ENCODE measurements at places on chromosomes 16 and 17.
A peak's percentile ranks its signal among the peaks of the same experiment; 100 is the strongest.

DNA sequence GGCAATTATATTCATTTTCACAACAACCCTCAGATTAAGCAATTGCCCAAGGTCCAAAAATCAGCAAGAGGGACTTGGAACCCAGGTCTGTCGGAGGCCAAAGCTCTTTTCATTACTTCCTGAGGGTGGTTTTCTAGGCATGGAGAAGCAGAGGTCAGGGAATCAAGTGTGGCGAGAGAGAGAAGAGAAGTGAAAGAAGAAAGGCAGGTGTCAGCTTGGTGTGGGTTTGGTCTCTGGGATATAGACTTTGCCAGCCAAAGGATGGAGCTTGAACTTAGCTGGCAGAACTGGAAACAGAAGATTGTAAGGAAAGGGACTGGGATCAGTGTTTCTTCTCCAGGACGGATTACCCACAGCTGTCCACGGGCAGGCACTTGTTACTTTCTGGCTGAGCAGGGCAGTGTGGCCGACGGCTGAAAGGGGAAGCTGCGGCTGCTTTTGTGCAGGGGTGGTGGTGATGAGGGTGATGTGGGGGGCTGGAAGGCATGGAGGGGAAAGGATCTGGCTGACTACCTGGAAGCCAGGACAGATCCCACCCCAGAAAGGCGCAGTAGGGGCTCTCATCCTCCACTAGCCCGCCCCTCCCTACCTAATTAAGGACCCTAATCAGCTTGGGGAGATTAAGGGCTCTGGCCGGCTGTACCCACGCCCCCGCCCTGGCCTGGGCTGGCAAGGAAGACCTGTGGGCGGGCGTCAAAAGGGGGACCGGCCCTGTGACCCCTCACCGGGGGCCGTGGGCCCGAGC lies at the start of gene GUCY2D:
Gene GUCY2D (plus strand): TSS at position 640 of the 745 bp plus-strand sequence. CDS start 433 bp downstream, outside the sequence.
- no peak for DNase-seq

- no peak for DNase-seq
Observed at GRCh38 chr16:88669980-88670379, 7.1 kb upstream of the MVD start.

DNA sequence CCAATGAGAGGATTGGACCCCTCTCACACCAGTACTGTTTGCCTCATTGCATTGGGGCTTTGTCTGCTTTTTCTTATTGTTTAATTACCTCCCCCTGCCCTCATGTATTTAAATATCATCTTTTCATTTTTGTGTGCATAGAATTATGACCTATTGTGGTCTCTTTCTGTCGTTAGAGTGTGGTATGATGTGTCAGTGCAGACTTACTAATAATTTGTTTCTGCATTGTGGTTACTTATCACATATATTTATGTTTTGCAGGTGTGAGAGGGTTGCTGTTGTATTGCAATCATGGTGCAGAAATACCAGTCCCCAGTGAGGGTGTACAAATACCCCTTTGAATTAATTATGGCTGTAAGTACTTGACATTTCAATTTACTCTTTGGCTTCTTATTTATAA lies 2.5 kb downstream of the SEC14L1 start:
- no peak for DNase-seq

- DNase-seq = no peak
Observed at GRCh38 chr17:31134576-31134975, 39.8 kb downstream of the NF1 start.

DNA sequence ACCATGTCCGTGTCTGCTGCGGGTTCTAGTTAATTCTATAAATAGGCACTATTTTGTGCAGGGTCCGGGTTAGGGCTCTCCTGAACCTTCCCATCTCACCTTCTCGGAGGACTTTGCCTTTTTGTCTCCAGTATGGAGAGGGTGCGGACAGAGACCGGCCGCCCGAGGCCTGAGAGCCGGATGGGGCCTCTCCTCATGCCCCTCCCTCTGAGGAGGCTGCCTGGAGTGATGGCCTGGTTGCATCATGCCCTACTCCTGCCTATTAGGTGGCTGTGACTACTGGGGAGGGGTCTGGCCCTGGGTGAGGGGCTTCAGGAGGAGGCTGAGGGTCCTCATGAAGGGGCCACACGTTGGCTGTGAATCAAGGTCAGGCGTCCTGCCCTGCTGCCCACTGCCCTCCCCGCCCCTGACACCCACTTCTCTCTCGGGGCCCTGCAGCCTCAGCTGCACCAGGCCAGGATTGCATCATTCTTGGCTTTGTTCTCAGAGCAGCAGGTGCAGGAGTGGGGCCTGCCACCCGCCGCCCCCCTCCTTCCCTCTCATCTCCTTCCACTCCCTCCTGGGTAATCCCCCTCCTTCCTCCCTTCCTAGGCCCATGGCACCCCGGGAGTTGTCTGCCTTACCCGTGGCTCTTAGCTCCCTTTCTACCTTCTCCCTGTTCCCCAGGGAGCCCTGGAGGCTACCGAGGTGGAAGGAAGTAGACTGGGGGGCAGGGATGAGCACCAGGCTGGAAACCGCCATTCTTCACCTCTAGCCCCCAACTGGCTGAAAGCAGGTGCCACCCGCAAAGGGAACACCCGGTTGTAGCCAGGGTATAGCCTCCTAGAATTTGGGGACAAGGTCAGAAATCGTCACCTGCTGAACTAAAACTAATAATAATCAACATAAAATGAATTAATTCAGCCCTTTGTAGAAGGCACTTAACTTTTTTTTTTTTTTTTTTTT lies 12.7 kb upstream of the ARHGAP23 start:
- no peak for DNase-seq

DNA sequence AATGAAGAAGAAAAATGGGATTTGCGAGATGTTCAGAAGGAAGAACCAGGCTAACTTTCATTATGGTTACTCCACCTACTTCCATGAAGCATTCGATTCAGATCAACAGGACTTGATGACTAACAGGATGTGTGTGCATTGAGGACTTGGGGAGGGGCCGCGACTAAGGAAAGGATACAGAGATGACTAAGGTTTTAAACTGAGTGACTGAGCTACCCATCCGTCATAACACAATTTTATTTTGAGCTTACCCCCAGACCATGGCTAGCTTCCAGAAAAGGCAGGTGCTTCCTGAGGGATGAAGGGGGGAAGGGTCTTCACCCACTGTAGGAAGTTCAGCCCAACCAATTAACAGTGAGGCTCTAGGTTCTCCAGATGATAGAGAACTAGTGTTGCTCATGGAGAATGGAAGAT lies 2.5 kb upstream of the CDYL2 start:
- peak; percentile 57 for DNase-seq

DNA sequence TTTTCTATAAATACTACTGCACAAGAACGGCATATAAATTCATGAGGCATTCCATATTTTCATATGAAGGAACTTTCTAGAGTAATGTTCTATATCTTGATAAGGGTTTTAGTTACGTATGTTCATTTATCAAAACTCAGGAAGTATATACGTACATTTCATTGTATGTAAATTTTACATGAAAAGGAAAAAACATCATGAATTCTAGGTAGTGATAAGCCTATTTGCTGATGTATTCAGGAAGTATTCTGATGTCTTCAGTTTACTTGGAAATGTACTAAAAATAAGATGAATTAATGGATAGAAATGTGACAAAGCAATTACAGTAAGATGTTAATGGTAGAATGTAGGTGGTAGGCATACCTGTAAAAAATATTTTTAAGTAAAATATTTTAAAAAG lies 4.7 kb downstream of the DGKE start:
- no peak for DNase-seq

GRCh38 chr17:81890447-81891302 lies 711 bp downstream of the ALYREF start:
- no peak for DNase-seq

GRCh38 chr16:56625140-56625942 lies at the start of gene MT1E:
MT1E (plus strand) TSS chr16:56625781; CDS start chr16:56625852, 71 bp downstream.
- peak; percentile 59 for DNase-seq

DNA sequence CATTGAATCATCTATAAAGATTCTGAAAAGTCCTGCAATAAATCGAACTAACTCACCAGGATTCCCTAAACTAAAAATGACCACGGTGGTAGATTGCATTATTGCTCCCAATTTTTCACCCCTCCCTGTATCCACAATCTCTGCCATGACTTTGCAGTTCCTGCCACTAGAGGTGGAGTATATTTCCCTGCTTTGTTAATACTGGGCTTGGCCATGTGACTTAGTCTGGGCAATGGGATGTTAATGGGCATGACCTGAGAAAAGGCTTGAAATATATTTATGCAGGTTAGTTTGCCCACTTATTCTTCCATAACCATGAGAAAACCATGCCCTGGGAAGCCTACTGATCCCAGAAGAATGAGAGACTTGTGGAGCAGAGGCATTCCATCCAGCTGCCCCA lies 59.1 kb downstream of the NOG start:
- DNase-seq = no peak

DNA sequence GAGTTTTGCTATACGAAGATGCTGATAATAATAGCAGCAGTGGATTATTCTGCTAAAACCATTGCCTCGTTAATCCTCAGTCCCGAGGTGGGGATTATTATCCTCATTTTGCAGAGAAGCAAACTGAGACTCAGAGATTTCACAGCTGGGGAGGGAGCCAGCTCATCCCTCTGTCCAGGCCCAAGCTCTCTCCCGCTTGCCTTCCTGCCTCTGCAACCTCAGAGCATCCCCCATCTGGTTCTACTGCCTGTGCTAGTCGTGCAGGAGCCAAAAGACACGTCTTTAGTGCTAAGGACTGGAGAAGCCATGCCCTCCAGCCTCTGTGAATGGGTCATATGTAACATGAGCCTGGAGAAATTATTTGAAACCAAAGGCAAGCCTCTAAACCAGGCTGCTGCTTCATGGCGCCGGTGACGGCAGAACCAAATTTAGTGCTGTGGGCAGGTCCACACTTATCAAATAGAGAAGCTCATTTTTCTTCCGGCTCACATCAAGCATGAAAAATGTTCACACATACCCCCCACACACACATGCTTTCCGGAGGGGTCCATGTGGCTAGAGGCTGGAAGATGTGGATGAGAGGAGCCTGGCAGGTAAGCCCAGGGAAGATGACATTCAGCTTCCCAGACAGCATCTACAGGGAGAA lies 13.5 kb downstream of the MAPT start:
- DNase-seq = no peak

DNA sequence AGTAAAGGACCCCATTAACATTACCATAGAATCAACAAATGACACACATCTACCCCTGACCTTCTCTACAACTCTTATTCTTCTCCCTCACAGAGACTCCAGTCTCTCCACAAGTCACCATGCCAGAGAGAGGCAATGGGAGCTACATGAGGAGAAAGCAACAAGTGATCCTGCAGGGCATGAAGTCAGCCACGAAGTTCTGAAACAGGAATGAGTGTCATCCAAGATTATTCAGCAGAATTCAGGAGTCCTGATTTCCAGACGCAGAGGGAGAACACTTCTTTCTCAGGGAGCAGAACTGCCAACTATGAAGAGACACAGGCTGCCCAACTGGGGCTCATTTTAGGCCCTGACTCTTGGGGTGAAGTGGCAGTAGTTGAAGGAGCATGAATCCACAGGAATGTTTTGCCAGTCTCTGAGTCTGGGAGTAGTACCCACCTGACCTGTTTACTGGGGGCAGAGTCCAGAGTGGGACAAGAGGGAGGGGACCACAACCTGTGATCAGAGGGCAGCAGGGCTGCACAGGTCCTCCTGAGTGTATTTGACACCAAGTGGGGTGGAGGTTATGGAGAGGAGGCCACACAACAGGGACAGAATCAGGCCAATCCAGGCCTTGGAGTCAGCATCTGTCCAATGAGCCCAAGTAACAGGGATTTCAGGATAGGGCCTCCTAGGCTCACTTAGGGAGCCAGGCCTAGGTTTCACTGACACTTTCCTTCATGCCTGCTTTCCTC lies 2.4 kb upstream of the MTMR4 start:
- DNase-seq = no peak

DNA sequence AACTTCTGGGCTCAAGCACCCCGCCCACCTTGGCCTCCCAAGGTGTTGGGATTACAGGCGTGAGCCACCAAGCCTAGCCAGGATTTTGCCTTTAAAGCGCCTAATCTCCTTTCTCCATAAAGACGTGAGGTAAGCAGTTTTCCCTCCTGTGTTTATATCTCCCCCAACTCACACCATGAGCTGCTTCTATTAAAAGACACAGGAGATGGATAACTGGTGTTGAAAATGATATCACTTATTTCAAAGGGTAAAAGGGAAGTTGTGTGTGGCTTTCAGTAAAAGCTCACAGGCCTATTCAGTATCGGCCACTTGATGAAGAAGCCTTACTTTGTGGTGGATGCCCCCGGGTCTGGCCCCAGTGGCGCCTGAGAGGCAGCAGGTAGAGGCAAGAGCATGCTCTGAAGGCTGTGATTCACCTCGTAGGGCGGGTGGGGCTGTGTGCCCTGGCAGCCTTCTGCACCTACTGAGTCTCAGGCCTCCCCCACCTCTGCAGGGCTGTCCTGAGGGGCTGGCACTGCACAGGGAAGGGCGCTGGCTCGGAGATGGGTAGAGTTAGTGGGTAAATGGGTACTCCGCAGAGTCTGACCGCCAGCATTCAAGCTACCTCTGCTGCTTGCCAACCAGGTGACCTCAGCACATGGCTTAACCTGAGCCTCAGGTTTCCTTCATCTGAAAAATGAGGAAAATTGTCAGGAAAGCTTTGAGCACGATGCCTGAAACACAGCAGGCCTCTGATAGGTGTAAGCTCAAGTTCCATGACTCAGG lies 146.8 kb downstream of the CLEC16A start:
- DNase-seq = peak; percentile 62

DNA sequence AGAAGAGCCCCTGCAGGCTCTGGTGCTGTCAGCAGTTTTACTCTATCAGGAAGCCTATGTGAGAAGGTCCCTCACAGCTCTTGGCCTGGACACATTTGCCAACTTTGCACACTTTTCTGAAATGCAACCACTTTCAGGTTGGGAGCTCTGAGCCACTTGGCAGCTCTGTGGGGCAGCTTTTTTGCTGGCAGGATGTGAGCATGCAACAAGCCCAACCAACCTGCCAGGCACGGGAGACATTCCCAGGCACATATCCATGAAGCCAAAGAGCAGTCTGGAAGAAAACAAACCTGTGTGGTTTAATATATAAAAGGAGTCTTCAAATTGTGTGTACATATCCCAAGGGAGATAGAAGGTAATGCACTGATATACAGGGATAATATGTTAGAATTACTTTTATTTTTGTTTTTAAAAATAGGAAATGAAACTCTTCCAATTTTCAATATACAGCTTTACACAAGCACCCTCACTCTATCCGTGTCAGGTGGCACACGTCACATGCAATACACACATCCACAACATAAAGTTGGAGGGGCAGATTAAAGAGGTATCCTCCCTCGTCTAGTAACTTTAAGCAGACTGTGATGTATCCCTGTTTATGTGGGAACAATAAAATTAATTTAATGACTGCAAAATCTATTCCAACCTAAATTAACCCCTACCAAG lies 57.4 kb upstream of the COX10 start:
- DNase-seq = no peak

- no peak for DNase-seq
Observed at GRCh38 chr17:60422162-60422665, at the start of gene CHCT1. CHCT1 (plus strand) TSS chr17:60422489; CDS start chr17:60422593, 104 bp downstream.

All from stimulated activated CD4-positive, alpha-beta T cell treated with anti-CD3 and anti-CD28 coated beads, Interleukin-15, amount 100 ng/mL, for 48 hours (primary cell).